ENCODE measurements at places on chromosomes 1 and 21. TPM values are rescaled to one million over a fixed set of nuclear protein-coding genes. Genes with fewer than 3 reads are reported as not detected.

The ZBTB8A gene
- 10.0 TPM for total RNA-seq

The TRIM67 gene
- total RNA-seq, result not detected

The AGT gene
- 0.59 TPM for total RNA-seq

The NPHS2 gene
- total RNA-seq, result not detected

The DVL1 gene
- 70.1 TPM for total RNA-seq

The LRIG2 gene
- total RNA-seq, result 24.3 TPM

The AIM2 gene
- 1.6 TPM for total RNA-seq

The VASH2 gene
- total RNA-seq, result 2.9 TPM

The ACTL8 gene
- total RNA-seq, result not detected

The TRIM46 gene
- 1.5 TPM for total RNA-seq

DNA sequence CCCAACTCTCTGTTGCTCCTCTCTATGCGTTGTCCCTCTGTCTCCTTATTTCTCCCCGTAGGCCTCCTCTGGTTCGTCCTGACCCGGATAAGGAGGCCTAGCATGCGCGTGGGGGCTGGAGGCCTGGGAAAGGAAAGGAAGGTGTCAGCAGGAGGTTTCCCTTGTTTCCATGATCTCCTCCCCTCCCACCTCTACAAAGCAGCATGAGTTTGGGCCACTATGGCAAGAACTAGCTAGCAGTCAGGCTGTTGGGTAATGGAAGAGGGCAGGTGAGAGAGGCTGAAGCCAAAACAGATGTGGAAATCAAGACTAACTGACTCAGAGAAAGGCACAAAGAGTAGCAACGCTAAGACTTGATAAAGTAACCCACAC is 687 bp upstream of the SEMA6C start:
- H3K27ac ChIP-seq, result peak overlapping the region; percentile 84
- no peaks in the 10 kb centered on the region for H3K27me3 ChIP-seq
- peaks cover 5% of the 10 kb centered on the region for H3K4me1 ChIP-seq
- peak overlapping the region; percentile 77 for H3K4me3 ChIP-seq
- DNase-seq, result no peak
- no peaks in the 10 kb centered on the region for H3K36me3 ChIP-seq

DNA sequence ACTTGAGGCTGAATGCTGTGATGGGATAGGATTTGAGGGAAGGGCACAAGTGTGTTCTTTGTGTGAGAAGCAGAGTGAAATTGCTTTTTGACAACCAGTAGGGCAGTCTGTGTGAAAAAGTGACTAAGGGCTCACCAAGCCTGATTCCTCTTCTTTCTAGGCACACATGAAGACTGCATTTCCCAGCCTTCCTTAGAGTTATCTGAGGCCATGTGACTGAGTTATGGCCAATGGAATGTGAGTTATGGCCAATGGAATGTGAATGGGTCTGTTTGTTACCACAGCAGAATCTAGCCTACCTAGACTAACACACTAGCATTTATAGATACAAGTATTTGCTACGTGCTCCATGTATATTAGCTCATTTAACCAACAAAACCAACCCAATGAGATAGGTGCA is 35.3 kb upstream of the DIRAS3 start:
- H3K27me3 ChIP-seq, result no peaks in the 10 kb centered on the region
- no peaks in the 10 kb centered on the region for H3K36me3 ChIP-seq
- DNase-seq, result no peak
- no peak overlapping the region for H3K27ac ChIP-seq

DNA sequence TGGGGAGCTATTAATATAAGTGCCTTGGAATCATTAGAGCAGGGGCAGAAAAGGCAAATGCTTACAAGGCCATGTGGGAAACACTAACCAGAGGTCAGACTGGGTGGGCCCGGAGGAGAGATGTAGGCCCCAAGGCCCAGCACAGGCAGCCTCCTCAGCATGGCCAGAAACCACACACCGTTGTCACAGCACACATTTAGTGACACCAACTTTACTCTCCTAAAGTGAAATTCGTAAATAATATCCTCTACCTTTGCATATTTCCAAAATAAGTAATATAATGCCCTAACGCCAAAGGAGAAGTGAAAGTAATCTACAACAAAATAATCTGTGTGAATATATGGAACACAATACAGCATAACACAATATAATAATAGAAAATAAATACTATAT is 62.6 kb downstream of the KIF21B start:
- no peaks in the 10 kb centered on the region for H3K4me1 ChIP-seq
- H3K4me3 ChIP-seq, result no peak overlapping the region
- no peaks in the 10 kb centered on the region for H3K36me3 ChIP-seq
- no peak for DNase-seq
- H3K27ac ChIP-seq, result no peak overlapping the region

DNA sequence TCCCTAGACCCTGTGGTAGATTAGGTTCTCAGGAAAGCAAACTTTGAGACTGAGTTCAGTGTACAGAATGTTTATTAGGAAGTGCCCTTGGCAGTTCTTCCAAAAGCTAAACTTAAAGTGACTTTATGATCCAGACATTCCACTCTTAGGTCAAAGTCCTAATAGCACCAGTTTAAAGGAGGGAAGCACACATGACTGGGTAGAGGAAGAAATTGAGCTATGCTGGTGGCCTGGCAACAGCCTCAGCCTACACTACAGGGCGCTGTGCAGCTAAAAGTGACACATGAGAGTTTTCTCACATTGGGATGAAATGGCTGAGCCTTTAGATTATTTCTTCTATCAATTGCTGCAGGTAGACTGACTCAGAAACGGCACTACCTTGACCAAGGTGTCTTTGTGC is 280.4 kb downstream of the BRINP2 start:
- H3K36me3 ChIP-seq, result no peaks in the 10 kb centered on the region
- no peaks in the 10 kb centered on the region for H3K27me3 ChIP-seq
- H3K27ac ChIP-seq, result no peak overlapping the region
- H3K4me3 ChIP-seq, result no peak overlapping the region
- H3K4me1 ChIP-seq, result no peaks in the 10 kb centered on the region
- DNase-seq, result no peak

GRCh38 chr1:156813298-156813697 is 3.4 kb downstream of the SH2D2A start:
- no peaks in the 10 kb centered on the region for H3K36me3 ChIP-seq
- peak overlapping the region; percentile 88 for H3K27ac ChIP-seq

GRCh38 chr1:207051191-207051943 is at the start of gene YOD1:
Gene YOD1, minus strand, starts transcription at chr1:207051208. Its CDS starts 178 bp downstream, at chr1:207051030.
- peak within 1 kb of the TSS; percentile 96 for H3K27ac ChIP-seq
- H3K27me3 ChIP-seq, result no peaks in the 10 kb centered on the region
- H3K4me3 ChIP-seq, result peak within 1 kb of the TSS; percentile 62
- peaks cover 16% of the 10 kb centered on the region for H3K4me1 ChIP-seq
- no peaks in the 10 kb centered on the region for H3K36me3 ChIP-seq

DNA sequence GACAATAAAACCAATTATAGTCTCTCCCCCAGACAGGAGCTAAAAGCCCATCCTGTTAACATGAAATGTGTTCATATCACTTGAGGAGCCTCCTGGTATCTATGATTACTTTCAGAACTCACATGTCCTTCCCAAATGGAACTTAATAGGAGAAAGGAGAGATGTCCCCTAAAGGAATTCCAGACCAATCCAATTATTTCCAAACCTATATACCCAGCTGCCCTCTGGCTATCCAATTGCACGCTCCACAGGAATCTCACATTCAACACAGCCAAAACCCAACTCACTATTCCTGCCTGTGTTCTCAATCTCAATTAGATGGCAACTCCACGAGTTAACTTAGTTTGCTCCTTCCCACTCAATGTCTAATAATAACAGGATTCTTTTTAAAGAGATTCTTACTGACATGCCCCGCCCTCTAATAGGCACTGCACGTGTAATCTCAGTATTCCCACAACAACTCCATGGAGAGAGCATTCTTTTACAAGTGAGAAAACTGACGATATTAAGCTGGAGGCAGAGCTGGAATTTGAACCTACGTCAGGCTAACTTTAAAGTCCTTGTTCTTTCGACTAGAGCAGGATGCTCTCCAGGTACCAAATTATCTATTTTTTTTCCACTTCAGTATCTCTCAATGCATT is 59.1 kb upstream of the SEC16B start:
- no peak overlapping the region for H3K27ac ChIP-seq
- H3K36me3 ChIP-seq, result no peaks in the 10 kb centered on the region
- no peak overlapping the region for H3K4me3 ChIP-seq
- no peaks in the 10 kb centered on the region for H3K4me1 ChIP-seq

DNA sequence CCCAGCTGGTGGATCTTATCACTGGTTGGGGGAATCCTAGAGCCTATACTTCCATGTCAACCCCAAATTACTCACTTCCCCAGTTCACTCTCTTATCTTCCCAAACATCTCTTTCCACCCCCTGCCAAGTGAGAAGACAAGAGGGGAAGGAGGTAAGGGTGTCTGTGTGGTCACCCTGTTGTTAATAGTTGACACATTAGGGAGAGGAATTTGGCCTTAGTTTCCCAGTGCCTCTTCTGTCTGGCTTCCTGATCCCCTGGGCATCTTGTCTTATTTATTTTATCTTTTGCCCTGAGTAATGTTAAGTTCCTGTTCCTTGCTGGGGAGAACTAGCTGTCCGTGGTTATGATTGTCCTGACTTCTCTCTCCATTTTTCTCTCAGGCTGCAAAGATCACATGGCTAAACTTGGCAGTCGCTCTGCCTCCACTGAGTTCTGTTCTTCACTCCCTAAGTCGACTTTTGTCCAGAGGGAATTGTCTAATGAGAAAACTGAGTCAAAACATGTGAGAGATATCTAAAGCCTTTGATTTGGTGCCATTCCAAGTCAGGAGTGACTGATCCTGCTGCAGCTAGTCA is 157.1 kb upstream of the SYT6 start:
- H3K27ac ChIP-seq, result peak overlapping the region; percentile 12
- no peaks in the 10 kb centered on the region for H3K27me3 ChIP-seq
- H3K4me3 ChIP-seq, result no peak overlapping the region
- no peaks in the 10 kb centered on the region for H3K36me3 ChIP-seq
- no peak for DNase-seq
- no peaks in the 10 kb centered on the region for H3K4me1 ChIP-seq

GRCh38 chr1:168473126-168473525 is 70.7 kb downstream of the XCL2 start:
- no peak overlapping the region for H3K27ac ChIP-seq
- no peaks in the 10 kb centered on the region for H3K27me3 ChIP-seq
- no peak overlapping the region for H3K4me3 ChIP-seq

GRCh38 chr1:5927506-5928370 is 64.5 kb downstream of the NPHP4 start:
- no peak for DNase-seq
- H3K4me3 ChIP-seq, result no peak overlapping the region
- H3K4me1 ChIP-seq, result no peaks in the 10 kb centered on the region
- H3K36me3 ChIP-seq, result no peaks in the 10 kb centered on the region
- H3K27ac ChIP-seq, result no peak overlapping the region

- DNase-seq, result no peak
- H3K36me3 ChIP-seq, result no peaks in the 10 kb centered on the region
- no peak overlapping the region for H3K27ac ChIP-seq
- no peaks in the 10 kb centered on the region for H3K27me3 ChIP-seq
- H3K4me1 ChIP-seq, result no peaks in the 10 kb centered on the region
Measured at GRCh38 chr1:167423684-167424619, 94.4 kb downstream of the CD247 start.

GRCh38 chr1:15344800-15345704 is 64.6 kb upstream of the EFHD2 start:
- no peak overlapping the region for H3K27ac ChIP-seq
- no peaks in the 10 kb centered on the region for H3K36me3 ChIP-seq
- H3K4me3 ChIP-seq, result no peak overlapping the region

DNA sequence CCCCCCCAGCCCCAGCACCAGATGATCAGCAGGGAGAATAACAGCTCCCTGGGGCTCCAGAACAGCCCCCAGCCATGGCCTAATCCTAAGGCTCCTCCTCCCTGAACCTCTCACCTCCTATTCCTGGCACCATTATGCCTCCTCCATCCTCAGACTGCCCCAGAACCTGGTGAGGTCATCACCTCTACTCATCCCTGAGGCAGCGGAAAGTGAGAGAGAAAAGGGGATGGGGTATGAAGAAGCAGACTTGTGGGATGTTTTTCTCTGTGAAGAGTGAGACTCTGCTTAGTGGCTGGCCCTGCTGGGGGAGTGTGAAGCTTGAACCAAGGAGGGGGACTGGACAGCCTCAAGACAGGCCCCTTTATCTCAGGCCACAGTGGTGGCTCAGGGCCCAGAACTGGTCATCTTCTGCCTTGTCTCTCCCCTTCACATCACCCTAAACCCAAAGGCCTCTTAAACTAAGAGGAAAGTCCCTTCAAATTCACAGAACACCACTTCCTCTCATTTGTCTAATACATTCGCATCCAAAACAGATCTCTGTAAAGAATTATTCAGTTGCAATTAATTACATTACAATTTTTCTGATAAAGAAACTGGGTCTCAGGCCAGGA is 2.2 kb upstream of the PPM1J start:
- H3K27ac ChIP-seq, result no peak overlapping the region
- H3K36me3 ChIP-seq, result no peaks in the 10 kb centered on the region

DNA sequence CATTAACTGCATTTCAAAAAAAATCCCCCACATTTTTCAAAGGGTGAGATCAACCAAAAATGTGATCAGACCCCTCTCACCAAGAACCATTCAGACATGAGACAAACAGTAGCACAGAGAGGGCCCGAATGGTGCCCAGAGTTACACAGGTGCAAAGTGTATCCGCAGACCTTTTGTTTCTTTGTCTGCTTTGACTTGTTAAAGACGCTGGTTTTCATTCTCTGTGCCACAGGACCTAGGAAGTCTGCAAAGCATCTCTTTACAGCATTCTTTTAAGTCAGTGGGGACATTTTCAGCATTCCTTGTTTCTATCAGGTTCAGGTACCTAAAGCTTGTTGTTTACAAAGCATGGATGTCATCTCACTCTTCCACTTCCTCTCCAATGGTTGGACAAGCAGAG is 87.2 kb upstream of the MAP1LC3C start:
- H3K27me3 ChIP-seq, result no peaks in the 10 kb centered on the region
- H3K36me3 ChIP-seq, result no peaks in the 10 kb centered on the region

DNA sequence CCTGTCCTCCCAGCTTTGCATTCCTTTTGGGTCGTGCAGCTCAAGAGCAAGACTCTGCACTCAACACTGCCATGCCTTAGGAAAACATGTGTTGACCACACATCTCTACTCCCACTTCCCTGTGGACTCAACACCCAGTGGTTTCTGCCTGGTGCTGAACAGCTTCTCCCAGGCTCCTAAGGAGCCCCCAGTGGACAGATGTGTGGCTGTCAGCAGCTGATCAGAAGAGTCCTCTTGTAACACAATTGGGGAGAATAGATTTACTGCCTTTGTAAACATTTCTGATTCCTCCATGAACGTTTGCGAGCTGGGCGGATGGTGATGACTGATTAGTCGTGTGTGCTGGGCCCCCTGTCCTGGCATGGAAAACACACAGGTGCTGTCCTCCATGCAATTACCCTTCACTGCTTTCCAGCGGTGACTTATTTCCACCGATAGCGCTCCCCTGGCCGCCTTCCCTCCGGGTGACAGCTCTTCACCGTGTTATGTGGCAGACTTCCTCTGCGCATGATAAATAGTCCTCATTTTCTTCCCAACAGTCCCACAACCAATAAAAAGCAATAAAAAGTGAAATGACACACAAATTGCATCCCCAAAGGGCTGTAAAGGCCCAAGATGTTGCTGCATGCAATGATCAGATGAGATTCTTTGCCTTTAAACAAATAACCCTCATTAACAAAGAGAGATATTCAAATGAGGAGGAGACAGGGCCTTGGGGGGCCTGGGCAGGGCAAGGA is 249.4 kb upstream of the AJAP1 start:
- H3K27me3 ChIP-seq, result no peaks in the 10 kb centered on the region
- no peaks in the 10 kb centered on the region for H3K36me3 ChIP-seq
- no peak overlapping the region for H3K27ac ChIP-seq

All from breast epithelium (tissue), 4 donors.